ENCODE measurements at places on chromosomes 12 and 14.

- DNase-seq = no peak
These were observed 4.7 kb downstream of the B3GNT4 start for GRCh38 chr12:122208073-122208820.

DNA sequence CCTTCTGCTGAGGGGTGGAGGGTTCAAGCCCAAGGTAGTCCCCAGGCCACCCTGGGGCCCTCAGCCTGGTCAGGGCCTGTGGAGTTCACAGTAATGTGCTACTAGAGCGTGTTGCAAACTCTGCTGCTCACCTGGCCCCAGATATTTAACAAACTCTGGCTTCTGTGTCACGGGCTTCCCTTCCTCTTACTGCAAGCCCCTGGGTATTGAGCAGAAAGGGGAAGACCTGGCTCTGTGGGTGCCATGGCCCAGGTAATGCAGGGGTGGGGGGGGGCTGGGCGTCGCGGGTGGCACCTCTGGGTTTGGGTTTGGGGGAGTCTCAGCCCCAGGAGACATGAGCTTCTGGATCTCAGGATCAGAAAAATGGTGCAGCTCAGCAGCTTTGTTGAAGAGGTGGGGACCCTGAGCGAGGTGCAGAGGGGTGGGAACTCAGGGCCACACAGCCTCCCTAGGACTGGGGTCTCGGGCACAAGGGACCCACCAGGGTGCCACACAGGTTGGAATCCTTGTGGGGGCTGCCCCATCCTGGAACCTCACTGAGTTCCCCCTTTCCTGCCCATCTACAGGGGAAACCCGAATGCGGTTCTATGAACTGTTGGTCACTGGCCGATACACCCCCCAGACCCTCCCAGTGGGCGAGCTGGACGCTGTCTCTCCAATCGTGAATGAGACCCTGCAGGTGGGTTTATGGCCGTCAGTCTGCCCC is 4.0 kb downstream of the SETD1B start:
- no peak for DNase-seq

GRCh38 chr14:32677129-32677780 is 261.4 kb upstream of the NPAS3 start:
- DNase-seq = no peak

DNA sequence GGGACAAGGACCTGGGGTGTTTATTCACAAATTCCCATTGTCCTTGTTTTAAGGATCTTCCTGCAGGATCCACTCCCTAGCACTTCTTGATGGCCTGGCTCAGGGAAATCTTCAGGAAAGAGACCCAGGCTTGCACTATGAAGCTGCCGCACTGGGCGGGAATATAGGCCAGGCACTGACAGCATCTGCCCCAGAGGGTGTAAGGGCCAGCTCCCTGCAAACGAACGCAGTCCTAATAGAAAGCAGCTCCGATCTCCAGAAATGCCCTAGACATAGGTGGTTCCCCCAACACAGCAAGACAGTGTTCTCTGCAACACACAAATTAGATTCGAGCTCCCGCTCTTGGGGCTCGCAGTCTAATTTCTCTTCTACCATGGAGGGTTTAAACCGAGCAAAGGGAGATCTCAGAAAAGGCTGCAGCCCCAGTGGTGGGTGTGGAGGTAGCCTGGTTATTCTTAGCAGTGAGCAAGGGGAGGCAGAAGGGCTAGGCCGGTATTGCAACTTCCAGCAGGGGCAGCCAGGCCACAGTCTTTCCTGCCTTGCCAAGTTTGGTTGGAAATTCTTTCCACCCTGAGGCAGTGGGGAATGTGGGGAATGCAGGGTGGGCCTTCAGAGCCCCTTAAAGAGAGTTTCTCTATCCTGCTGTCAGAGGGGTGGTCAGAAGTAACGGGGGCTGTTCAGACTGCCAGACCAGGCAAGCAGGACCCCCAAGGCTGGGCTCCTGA is 16.1 kb upstream of the WSCD2 start:
- no peak for DNase-seq
